ENCODE measurements at places on chromosomes 7 and 10.

DNA sequence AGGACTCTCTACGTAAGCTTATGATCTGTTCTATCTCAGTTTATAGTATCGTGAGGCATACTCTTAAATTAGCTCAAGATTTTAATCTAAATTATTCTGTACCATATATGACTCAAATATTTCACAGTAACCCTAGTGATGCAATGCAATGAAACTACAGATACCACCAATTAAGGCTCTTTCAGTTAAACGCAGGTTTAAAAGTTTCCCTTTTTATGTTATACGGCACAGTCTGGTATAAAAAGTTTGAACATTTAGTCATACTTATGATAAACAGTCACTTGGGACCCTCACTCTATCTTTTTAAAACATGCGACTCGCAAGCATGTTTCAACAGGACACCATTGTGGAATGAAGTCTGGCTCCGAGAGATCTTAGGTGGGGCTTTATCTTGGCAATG, 107.2 kb downstream of the CDK6 start:
- no peak for DNase-seq

GRCh38 chr7:71824006-71824760, 588.0 kb downstream of the CALN1 start:
- DNase-seq: no peak

DNA sequence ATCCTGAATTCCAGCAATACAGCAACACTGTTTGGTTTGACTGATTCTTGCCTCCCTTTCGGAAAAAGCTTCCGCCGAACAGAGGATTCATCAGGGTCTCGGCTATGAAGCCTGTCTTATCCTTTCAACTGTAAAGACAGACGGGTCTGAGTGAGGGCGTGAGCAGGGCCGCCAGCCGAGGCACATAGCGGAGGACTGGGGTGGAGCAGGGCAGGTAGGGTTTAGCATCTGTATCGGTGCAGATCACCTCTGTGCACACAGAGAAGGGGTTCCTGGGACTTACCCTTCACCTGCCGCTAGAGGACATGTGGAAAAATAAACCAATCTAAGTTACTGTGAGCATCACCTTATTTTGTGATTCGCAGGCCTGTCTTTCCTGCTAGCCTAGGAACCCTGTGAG, 656.9 kb upstream of the FOXK1 start:
- DNase-seq: no peak

DNA sequence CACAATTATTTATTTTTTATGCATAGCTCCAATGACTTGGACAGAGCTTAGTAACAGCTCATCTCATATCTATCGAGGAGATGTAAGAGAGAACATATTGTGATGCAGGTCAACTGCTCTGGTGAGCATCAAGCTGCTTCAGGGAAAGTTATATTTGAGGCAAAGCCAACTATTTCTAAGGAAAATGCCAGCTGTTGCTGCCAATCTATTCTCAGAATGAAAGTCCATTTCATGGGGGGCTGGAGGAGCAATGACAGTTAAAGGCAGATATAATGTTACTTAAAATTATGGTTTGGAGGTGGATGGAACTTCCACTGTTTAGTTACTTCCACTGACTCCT, 424.8 kb downstream of the KIF20B start:
- DNase-seq: no peak

DNA sequence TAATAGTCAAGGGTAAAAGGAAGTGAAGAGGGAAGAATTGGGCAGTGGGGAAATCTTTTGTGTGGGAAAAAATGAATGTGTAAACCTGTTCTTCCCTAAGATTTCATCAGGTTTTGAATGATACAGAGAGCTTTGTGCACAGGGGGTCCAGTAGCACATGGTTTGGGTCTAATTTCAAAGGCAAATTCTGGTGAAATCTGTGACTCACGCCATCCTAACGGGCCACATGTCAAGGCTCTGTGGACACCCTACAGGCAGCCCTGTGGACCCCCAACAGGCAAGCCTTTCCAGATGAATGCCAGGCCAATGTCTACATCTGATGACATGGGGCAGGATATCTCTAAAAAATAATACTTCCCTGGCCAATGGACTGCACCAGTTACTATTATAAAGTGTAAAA, 309.8 kb downstream of the PARD3 start:
- DNase-seq: no peak

GRCh38 chr7:130319541-130319940, 25.1 kb upstream of the CPA5 start:
- DNase-seq: no peak

GRCh38 chr7:30146127-30146612, 11.4 kb downstream of the MTURN start:
- DNase-seq: no peak

DNA sequence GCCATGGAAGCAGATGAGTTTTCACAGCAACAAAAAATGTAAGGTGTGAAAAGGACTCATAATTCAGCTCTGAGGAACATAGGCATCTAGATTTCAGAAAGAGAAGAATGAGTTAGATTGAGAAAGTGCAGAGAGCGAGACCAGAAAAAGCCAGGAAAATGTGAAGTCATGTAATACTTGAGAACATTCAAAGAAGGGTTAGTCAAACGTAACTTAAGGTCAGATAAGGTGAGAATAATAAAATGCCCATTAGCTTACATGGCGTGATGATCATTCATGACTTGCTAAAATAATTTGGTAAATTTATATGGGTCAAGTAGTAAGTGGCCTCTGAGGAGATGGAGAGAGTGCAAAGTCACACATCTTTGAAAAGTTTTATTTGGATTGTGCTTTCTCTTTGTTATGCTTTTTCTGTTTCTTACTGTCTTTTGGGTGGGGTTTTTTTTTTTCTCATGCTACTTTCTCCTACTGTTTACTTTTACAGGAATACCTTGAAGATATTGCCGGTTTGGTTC, 271.8 kb upstream of the NRG3 start:
- no peak for DNase-seq

DNA sequence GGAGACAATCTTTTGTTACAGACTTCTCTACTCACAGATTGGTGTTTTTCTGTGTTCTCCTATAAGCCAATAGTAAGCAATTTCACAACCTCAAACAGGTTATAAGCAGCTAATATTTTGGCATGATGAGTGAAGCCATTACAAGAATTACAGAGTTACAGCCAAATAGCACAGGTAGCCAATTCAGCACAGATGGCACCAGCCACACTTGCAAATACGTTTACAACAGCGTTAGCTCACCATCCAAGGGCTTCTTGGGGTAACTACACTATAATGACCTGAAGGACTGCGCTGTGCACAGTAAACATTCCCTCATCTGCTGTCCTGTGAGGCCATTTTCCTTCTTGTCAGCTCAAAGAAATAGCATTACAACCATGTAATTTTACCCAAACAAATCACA, 428.6 kb downstream of the TCERG1L start:
- no peak for DNase-seq

- DNase-seq: no peak
Measured at GRCh38 chr7:4195660-4196059, 486.4 kb upstream of the FOXK1 start.

GRCh38 chr10:11830836-11831519, 7.8 kb downstream of the PROSER2 start:
- DNase-seq: no peak

DNA sequence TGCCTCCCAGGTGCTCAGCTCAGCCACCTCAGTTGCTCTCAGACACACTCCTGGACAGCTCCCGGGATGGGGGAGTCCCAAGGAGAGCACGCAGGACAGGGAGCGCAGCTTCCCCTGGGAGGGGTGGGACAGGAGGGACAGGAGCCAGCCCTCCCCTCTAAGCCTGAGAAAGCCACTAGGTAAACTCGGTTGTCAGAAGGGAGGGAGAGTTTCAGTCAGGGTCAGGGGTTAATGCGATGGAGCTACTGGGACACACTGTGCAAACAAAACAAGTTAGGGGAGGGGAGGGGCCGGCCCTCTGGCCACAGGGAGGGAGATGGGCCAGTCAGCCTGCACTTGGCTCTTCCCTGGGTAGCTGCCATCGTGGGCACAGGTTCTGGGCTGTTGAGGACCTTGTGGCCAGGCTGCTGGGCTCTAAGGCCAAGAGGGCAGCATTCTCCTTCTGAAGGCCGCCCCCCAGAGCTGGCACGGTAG, 31.1 kb downstream of the KAZALD1 start:
- DNase-seq: no peak

GRCh38 chr10:86343761-86344160, 22.8 kb downstream of the GRID1 start:
- DNase-seq: no peak

DNA sequence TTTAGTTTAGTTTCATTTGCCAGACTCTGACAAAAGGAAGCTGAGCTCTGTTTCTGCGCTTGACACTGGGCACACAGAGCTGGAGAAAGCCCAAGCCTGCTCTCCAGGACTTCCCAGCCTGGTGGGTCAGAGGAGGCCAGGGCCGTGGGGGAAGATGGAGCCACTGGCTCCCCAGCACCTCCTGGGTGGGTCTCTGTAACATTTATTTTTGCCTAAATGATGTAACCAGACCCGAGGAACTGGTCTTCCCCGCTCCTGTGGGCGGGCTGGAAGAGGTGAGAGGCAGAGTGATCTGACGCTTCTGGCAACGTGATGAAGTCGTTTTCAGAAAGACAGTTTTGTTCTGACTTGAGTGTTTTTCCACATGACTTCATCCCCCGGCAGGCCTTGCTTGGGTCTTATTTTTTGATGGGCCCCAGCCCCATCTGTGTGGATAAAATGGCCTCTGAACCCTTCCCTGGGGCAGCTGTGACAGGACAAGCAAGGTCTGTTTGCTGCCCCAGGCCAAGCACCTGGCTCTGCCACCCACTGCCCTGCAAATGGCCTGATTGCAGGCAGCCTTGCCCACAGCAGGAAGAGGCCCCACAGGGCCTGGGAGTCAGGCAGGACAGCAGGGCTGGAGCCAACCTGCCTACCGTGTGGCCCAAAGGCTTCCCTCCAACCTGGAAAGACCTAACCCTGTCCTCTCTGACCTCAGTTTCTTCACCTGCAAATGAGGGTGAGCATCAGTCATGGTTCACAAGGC, 304.9 kb upstream of the ZMIZ1 start:
- DNase-seq: no peak

DNA sequence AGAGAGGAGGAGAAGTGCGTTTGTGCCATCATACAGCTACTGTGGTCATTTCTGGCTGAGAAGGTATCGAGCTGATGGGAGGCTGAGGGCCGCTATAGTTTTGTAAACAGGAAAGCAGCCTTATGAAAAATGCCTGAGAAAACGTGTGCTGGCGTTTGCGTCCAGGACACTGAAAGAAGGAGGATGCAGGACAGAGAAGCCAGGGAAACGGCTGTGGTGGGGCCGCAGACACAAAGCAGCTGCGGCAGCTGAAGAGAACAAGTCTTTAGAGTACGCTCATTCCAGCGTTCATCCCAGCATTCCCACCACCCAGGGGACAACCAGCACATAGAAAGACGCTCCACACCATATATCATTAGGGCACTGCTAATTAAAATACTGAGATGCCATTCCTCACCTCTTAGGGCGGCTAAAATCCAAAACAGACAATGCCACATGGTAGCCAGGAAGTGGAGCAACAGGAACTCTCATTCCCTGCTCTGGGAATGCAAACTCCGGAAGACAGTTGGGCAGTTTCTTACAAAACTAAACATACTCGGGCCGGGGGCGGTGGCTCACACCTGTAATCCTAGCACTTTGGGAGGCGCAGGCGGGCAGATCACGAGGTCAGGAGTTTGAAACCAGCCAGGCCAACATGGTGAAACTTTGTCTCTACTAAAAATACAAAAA, 18.4 kb downstream of the GNA12 start:
- DNase-seq: no peak

GRCh38 chr10:121497513-121498470, 100.5 kb downstream of the FGFR2 start:
- no peak for DNase-seq

GRCh38 chr10:110137142-110137545, 70.3 kb upstream of the MXI1 start:
- peak; percentile 21 for DNase-seq

DNA sequence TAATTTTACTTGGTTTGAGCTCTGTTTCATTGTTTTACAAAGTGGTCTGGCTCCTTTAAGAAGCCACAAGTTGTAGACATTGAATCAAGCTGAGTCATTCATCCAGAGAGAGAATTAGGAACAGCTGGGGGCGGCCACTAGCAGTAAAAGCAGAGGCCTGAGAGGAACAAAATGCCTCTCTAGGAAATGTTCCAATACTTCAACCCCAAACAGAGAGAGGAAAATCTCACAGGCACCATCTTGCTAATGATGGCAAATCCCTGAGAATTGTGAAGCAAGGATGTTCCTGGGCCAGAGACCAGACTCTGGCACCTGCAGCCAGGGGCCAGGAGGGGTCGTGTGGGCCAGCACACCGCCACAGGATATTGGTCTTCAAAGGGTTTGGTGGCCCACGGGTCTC, 26.5 kb upstream of the TRIL start:
- DNase-seq: no peak

- no peak for DNase-seq
Measured at GRCh38 chr7:24290004-24290641, 6.1 kb downstream of the NPY start.

GRCh38 chr7:4819560-4820404, 42.0 kb downstream of the PAPOLB start:
- DNase-seq: no peak

- no peak for DNase-seq
Measured at GRCh38 chr7:20157456-20157855, 59.7 kb downstream of the MACC1 start.

DNA sequence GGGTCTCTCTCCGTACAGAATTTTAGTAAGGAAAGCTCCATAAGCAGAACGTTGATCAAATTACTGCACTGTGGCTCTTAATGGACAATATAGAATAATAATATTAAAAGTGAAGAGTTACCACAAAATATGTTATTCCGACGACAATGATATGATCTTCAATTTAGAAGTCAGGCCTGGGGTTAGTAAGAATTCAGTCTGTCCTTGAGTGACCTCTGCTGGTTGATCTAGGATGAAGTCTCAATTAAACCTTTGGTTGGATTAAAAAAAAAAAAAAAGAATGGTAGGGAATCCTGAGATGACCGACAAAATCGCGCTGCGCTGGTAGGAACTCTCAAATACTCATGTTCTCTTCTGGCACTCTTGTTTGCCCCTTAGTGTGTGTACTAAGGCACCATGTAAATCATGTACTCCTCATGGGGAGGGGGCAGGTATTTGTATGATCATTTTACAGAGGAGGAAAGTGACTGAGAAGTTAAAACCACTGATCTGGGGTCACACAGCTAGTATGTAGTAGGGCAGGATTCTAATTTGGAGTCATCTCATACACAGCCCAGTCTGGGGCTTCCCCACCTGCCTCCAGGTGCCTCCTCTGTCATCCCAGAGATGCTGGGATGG, 161.3 kb upstream of the NPVF start:
- no peak for DNase-seq

- no peak for DNase-seq
Measured at GRCh38 chr10:27819781-27820531, 74.3 kb upstream of the MKX start.

DNA sequence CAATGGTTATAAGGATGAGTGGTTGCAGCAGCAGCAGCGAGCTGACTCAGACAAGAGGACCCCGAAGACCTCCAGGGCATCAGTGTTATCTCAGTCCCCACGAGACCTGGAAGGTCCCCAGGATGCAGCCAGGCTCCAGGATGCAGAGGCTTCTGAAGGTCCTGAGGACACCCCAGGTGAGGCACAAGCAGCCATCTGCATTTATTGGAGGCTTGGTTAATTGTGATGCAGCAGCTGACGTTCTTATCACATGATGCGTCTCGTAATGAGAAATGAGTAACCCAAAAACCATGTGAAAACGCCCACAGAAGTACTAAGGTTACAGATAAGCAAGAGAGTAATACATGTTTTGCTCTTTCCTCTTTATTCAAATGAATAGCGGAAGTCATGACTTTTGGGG, 17.4 kb downstream of the C7orf57 start:
- DNase-seq: peak; percentile 17

Measured in activated CD4-positive, alpha-beta T cell treated with anti-CD3 and anti-CD28 coated beads, Interleukin-2, amount 50 U/mL, for 24 hours (primary cell).